ENCODE measurements at places on chromosomes 7 and 10.

- no peak for DNase-seq
Observed at GRCh38 chr10:129601737-129602136, 134.7 kb downstream of the MGMT start.

GRCh38 chr7:125357676-125358455, 428.2 kb upstream of the POT1 start:
- no peak for DNase-seq

DNA sequence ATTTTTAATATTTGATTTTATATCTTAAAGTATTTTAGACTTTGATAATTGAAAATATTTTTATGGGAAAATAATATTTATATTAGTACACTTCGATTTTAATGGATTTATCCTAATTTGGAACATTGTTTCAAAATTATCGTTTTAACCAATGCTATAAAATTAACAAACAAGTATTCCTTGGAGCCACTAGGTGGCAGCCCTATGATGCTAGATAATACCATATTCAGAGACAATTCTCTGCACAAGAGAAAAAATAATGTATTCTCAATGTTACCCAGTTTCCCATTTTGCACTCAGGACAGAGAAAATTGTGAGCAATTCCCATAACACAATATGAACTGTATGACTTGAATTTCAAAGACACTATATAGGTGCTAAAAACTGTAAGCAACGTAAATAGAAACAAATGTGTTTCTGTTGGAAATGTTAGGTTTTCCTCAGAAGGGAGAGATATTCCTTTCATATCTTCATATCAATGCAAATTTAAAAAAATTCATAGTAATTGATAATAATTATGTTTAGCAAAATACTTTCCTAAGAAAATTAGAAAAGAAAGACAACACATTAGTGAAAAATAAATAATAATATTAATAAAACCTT, 237.8 kb downstream of the SEMA3E start:
- no peak for DNase-seq

DNA sequence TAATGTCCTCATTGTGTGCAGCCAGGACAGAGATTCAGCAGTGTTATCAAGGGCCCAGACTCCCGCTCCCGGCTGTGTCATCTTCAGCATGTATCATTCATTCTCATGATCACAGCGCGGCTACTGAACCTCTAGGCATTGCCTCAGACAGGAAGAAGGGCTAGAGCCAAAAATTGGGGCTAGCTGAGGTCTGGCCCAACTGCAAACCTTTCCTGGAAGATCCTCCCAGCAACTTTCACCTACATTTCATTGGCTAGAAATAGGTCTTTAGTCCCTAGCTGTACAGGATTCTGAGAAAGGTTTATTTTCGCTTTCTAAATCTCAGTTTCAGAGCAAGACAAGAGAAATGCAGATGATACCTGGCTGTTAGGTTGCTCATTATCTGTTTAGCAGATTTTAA, 81.9 kb downstream of the CREM start:
- DNase-seq: no peak

DNA sequence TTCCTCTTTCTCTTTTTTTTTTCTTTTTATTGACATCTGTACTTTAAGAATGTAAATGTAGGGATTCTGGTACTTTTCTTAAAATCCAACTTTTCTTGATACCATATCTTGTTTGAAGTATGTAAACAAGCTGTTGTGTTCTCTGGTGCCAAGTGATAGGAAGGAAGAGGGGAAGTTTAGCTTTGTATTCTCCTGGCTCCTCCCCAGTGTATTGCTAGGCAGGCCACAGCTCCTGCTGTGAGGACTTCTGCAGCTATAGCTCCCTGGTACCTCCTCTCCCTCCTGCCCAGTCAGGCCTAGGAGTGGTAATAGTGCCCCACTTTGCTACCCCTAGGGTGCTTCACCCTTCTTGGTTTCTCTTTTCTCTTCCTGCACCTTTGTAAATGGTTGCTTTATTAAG, 45.3 kb upstream of the SP8 start:
- DNase-seq: no peak

- DNase-seq: no peak
Observed at GRCh38 chr10:14556285-14556956, 218.3 kb downstream of the FAM107B start.

GRCh38 chr7:22444181-22444971, 55.6 kb downstream of the STEAP1B start:
- DNase-seq: no peak

- no peak for DNase-seq
Observed at GRCh38 chr10:132372516-132373095, 24.4 kb upstream of the PWWP2B start.

- no peak for DNase-seq
Observed at GRCh38 chr7:25776744-25777123, 375.3 kb upstream of the NFE2L3 start.

- peak; percentile 58 for DNase-seq
Observed at GRCh38 chr7:98021588-98022351, 31.8 kb upstream of the OCM2 start.

DNA sequence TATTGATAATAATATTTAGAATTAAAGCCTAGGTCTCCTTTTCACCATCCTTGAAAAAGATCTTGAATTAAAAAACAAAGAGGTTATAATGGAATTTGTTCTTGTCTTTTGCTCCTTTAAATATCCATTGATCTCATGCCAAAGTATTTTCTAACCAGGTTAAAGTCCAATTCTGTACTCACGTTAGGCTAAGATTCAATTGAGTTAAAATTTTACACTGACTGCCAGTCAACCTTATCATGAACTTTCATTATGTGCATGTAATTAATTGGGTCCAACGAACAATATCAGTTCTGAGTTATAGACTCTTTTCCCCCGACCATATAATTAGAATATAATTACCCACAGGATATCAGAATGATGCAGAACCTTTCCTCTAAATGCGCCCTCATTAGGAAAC, 266.6 kb downstream of the DGKB start:
- DNase-seq: no peak

- DNase-seq: no peak
Observed at GRCh38 chr7:156473476-156474240, 166.9 kb upstream of the RNF32 start.

DNA sequence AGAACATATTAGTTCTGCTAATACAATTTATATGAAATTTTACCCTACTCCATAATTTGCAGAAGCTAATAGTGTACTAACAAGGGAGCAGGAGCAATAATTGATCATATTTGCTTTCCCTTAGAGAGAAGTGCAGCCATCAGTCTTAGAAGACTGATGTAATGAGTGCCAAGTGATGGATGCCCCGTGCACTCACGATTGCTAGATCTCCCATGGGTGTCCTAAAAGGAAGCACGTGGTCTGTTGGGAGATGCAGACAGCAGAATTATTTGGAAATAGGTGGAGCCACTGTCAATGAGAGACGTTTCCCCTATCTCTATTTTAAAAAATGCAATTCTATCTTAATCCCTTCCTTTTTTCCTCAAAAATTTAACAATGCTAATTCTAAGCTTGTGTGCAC, 772.2 kb upstream of the C7orf33 start:
- DNase-seq: no peak

- DNase-seq: no peak
Observed at GRCh38 chr7:27634671-27635493, 27.8 kb downstream of the HIBADH start.

GRCh38 chr7:81002421-81002820, 83.6 kb upstream of the SEMA3C start:
- no peak for DNase-seq

DNA sequence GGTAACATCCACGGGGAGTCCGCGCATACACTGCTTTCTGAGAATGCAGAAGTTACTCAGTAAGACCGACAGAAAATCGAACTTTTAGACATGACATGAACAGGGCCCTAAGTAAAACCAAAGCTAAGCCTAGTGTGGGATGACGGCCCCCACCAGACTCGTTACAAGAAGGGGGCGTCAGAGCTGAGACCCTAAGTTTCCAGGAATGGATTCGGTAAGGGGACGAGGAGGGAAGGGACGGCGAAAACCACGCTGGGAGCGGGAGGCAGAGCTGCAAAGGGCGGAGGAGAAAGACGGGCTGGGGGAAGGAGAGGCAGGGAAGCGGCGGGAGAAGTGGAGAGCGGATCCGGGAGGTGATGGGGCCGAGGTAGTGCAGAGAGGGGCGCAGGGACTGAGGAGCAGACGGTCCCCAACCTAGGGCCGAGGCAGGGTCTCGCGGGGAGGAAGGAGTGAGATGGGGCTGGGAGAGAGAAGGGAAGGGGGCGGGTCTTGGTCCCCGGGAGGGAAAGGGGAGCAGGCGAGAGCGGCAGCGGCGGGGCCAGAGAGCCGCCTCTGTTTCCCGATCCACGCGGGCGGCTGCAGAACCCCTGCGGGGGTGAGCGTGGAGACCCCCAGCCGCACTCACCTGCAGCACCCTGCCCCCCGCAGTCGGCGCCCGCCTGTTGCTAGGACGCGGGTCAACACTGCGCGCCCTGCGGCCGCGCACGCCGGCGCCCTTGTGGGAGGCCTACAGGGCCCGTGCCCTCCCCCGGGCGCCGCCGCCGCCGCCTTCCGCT, 513 bp downstream of the ODAD2 start:
- peak; percentile 32 for DNase-seq

DNA sequence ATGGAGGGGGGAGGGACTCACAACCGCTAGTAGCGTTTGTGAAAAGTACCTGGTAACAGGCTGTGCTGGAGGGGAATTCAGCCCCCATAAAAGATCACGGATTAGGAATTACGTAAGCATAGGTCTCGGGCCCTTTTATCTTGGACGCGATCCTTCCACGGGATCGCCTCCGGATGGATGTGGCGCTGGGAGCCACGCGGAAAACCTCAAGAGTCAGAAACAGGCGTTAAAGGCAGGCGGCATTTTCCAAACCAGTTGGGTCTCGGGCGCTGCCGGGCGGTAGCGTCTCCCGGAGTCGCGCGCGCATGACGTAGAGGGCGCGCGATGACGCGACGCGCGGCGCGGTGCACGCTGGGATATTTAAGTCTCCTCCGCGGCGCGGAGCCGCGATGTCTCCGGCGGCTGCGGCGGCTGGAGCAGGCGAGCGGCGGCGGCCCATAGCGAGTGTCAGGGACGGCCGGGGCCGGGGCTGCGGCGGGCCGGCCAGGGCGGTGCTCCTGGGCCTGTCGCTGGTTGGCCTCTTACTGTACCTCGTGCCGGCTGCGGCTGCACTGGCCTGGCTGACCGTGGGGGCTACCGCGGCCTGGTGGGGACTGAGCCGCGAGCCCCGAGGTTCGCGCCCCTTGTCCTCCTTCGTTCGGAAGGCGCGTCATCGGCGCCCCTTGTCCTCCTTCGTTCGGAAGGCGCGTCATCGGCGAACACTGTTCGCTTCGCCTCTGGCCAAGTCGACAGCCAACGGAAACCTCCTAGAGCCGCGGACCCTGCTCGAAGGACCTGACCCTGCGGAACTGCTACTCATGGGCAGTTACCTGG, at the start of gene POM121:
POM121 (plus strand) TSS at position 363 of the 813 bp plus-strand sequence; CDS start at position 390, 27 bp downstream.
- peak; percentile 66 for DNase-seq

GRCh38 chr7:155544485-155544884, 1.9 kb downstream of the CNPY1 start:
- DNase-seq: no peak

GRCh38 chr7:118003476-118003875, 130.2 kb upstream of the CTTNBP2 start:
- DNase-seq: no peak

DNA sequence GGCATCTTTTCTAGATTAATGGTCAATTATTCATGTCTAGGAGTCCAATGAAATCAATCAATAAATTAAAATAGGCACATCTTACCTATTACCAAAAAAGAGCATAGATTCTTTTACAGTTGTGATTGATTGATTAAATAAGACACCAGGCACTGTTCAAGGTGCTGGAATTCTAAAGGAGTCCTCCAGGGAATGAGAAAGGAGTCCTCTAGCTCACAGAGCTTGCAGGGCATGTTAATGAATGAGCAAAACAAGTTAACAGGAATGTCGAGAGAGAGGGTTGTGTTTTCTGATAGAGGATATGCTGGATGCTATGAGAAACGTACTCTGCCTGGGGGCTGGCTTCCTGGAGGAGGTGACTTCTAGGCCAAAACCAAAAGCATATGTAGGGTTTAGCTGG, 191.4 kb downstream of the BMPER start:
- no peak for DNase-seq

GRCh38 chr10:101561068-101561915, 26.8 kb downstream of the POLL start:
- no peak for DNase-seq

DNA sequence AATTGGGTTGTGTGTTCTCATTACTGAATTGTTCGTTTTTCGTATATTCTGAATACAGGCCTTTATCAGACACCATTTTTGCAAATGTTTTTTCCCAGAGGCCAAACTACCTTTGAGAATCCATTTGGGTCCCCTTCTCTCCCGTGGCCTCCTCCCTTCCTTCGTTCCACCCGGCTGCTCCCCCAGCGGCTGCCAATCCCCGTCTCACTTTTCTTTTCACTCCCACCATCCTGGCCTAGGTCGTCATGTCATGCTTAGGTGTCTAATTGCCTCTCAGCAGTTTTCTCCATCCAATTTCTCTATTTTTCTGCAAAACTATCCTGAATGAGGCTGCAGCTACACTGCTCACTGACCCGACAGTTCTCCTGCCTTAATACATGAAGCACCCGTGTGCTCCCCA, 17.9 kb downstream of the PITRM1 start:
- no peak for DNase-seq
